ENCODE measurements at places on chromosomes 7 and 10.

GRCh38 chr10:79090134-79090803 is 21.5 kb downstream of the ZMIZ1 start:
- no peak for DNase-seq

GRCh38 chr10:125961743-125962142 is 65.4 kb downstream of the FANK1 start:
- DNase-seq = no peak

DNA sequence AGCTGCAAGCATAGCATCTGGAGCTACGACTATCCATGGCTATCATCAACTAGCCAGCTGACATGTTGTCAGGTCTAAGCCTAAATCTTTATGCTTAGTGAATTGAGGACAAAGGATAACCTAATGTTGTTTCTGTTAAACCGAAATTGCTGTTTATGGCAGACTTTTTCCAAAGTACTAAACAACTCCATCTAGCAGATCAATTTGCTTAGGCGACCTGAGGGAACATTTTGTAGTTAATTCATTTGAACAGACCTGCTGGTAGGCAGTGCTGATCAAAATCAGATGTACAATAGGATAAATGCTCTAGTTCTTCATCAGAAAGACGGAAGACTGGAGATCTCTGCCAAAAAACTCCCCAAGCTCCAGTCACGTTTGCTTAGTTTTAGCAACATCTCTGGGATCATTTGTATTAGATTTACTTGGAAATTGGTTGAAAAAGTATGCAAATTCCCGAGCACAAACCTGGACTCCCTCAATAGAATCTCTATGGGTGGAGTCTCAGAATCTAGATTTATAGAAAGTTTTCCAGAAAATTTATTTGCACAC is 301.6 kb upstream of the NRP1 start:
- no peak for DNase-seq

DNA sequence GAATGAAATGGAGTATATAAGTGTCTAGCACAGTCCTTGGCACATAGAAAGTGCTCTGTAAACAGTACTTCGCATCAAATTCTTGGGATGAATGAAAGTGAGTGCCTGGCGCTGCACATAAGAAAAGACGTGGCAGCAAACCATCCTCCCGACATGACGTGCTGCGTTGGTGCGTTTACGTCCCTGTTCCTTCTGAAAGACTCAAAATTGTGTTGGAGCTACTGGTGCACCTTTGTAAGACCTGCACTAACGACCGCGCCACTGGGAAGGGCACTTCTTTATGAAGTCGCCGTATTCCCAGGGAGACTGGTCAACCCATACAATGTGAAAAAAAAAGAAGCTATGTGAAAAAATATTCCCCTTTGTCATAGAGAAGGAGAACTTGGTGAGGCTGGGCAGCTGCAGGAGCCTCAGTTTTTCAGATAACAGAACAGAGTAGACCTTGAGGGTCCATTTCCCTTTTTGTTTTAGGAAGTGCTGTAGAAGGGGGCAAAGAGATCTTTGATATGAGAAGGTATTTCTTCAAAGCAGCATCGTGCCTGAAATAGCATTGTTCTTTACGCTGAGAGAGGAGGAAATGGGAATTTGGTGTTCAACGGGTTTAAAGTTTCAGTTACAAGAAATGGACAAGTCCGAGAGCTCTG is 91.7 kb downstream of the PTPRE start:
- no peak for DNase-seq

DNA sequence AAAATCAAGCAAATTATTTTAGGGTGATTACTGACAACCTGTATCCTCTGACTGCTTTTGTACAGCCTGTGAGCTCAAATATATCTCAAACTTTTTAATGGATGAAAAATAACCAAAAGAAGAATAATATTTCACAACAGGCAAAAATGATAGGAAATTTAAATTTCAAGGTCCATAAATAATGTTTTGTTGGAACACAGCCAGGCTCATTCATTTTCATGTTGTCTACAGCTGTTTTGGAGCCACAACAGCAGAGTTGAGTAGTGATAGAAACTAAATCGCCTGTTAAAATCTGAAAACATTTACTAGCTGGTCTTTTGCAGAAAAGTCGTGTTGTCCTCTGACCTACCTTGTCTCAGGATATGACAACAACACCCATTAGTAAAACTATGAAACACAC is 75.9 kb downstream of the GLI3 start:
- no peak for DNase-seq

GRCh38 chr7:155405399-155406318 is 52.3 kb upstream of the EN2 start:
- DNase-seq = no peak

GRCh38 chr10:5776136-5776880 is 36.9 kb downstream of the GDI2 start:
- DNase-seq = no peak

DNA sequence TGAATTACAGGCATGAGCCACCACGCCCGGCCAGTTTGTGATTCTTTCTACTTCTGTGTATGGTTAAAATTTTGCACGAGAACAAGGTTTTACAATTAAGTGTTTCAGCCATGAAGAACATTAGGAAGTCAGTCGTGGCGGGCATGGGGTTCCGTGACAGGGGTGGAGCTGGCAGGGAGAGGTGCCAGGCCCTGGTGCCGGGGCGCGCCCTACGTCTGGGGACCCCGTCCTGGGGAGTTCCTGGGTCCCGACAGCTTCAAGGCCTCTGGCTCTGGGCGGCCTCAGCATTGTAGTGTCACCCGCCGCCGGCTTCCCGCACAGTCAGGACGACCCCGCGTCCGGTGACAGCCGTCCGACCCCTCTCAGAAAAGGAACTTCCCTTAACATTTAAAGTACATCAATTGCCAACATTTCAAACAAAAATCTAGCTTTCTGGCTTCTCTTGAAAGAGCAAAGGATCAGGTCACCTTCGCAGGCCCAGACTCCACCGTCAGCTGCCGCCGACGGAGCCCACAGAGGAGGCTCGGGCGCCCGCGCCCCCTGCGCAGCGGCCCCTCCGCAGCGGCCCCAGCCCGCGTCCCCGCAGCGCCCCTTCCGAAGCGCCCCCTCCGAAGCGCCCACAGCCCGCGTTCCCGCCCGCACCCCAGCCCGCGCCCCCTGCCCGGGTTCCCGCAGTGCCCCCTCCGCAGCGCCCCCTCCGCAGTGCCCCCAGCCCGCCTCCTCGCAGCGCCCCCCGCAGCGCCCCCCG is 23.2 kb upstream of the MKI67 start:
- DNase-seq = no peak

DNA sequence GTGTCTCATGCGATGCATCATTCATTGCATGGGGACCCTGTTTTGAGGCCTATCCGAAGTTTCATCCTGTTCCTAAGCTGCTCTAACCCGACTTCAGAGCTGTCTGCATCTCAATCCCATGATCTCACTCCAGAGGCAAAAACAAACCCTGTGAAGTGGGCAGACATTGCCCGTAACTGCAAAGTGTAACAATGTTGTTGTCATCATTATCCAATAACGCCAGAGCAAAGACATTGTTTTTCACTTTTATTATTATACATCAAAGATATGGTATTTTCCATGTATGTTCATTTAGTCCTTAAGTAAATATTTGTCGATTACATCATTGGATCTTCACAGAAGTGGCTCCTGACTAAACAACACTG is 246.7 kb downstream of the KLF6 start:
- DNase-seq = no peak

GRCh38 chr7:5194571-5194970 is 4.5 kb downstream of the WIPI2 start:
- no peak for DNase-seq

GRCh38 chr10:131002031-131002861 is 309.3 kb downstream of the TCERG1L start:
- DNase-seq = no peak

DNA sequence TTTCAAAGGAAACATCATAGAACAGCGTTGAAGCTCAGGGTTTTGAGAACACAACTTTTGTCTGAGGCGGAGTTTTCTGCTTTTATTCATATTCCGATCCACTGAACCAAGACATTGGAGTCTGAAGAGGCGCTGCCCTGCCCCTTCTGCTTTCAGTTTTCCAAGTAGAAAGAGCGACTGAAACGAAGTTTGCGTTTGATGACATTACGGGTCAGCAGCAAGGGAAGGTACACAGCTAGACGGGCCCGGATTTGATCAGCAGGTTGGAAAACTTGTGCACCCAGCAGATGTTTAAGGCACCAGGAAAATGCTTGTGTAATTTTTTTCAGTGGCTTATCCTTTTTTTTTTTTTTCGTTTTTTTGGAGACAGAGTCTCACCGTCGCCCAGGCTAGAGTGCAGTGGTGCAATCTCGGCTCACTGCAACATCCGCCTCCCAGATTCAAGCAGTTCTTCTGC is 720 bp downstream of the SUN1 start:
- DNase-seq = no peak

DNA sequence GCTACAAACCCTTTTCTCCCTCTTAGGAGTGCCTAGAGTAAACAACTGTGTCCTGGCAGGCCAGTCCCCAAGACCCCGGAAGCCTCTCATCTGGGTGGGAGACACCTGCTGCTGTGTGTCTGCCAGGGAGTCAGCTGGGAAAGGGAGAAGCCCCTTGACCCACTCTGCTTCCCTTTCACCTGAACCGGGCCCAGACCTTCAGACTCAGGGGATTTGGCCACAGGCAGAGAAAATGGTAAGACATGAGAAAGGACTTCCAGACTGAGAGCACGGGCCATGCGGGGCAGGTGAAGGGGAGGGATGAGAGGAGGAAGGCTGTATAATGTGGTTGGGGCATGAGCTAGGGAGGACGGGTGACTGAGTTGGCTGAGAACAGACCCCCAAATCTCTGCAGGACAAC is 36.0 kb upstream of the NPFFR1 start:
- DNase-seq = no peak

DNA sequence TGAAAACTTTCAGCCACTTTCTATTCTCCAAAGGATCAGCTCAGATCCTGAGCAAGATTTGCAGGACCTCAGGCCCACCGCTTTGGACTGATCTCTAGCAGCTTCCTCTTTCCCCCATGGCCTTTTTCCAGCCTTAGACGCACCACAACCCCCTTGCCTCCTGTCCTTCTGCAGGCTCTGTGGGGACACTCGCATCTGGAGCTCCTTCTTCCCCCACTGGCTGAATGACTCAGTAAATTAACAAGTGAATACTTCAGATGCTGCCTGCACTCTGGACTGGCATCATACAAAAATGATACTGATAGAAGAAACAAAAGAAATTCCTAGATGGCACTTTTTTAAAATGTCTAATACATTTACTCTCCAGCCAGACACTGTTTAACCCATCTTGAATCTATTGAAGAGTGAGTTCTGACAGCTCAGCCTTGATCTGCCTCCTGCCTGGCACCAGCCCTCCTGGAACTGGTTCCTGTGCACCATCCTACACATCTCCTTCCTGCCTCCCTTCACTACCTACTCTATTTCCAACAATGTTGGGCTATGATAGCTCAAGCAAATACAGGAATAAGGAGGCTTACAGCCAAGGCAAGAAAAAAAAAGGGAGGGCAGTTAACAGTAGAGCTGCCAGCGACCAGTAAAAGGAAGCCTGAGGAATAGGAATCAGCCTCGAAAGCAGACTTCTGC is 3.3 kb downstream of the FRMPD2 start:
- no peak for DNase-seq

GRCh38 chr10:114259824-114260223 is 20.8 kb downstream of the VWA2 start:
- no peak for DNase-seq

DNA sequence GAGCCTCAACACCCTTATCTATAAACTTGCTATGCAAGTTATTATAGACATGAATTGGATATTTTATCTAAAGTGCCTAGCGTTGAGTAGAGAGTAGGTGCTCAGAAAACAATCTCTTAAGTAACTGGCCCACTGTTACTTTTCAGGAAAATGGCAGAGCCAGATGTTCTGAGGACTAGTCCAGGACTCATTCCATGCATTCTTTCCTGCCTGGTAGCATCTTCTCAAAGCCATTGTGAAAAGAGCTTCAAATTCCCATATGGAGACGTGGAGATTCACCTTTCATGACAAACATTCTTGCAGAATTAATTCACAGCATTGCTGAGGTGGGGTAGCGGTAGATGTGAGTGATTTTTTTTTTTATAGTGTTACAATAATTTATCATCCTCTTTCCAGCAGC is 35.9 kb upstream of the ITPRID1 start:
- DNase-seq = no peak

DNA sequence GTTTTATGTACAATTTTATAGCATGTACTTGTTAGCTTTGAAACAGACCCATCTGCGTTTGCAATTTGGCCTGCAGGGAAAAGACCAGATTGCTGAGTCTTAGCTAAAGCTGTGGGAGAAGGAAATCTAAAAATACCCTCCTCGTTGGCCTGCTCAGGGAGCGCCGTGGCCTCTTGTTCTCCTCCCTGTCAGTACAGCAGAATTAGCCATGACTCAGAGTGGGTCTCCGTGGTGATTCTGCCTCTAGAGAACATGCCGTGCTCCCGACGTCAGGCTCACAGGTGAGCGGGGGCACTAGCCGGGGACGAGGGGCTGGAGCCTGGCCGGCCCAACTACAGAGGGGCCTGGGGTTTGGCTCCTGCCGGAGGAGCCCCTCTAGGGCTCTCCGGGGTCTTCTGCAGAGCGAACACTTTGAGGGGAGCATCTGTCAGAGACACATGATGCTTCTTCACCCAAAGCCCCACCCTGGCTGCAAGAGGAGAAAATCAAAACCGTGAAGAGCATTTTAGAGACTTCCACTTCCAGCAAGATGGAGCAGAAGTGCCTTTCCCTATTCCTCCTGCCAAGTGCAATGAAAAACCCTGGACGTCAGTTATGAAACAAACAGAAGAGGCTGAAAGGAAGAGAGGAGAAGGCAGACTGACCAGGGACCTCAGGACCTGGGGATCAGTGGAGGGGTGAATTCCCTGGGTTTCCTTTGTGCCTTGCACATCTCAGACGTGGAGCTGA is 98.9 kb downstream of the LHPP start:
- DNase-seq = no peak

- DNase-seq = no peak
These were observed 136.8 kb upstream of the CDCA7L start for GRCh38 chr7:22082553-22082885.

- no peak for DNase-seq
These were observed 341.0 kb upstream of the PHF14 start for GRCh38 chr7:10632712-10633111.

- DNase-seq = no peak
These were observed 51.2 kb downstream of the INSYN2A start for GRCh38 chr10:127145173-127145572.

DNA sequence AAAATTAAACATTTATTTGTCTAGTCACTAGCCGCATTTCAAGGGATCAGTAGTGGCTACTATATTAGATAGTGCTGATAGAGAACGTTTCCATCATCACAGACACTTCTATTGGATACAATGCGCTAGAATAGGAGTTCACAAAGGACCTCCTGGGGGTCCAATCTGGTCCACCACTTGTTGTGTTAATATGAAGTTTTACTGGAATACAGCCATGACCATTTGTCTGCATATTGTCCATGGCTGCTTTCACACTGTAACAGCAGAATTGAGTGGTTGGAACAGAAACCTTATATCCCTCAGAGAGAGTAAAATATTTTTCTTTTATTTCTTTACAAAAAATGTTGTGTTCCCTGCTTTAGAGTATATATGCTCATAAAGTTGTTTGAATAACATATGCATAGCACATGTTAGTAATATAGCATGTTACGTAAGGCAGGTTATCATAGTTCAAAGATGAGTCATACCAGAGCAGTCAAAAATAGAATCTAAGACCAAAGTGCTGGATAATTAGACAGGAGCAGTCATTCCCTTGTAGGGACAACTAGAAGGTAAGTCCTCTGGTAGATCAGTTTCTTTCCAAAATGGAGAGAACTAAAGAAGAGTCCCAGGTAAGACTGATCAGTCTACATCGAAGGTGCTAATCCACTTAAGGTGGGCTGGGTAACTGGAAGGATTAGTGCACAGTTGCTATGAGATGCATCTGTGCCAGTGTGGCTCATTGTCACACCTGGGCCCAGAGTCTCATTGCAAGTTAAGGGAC is 14.9 kb downstream of the BZW2 start:
- DNase-seq = no peak

- no peak for DNase-seq
These were observed 49.4 kb downstream of the RGS10 start for GRCh38 chr10:119493155-119493554.

All from stimulated activated CD8-positive, alpha-beta memory T cell treated with anti-CD3 and anti-CD28 coated beads, Interleukin-7, amount 100 ng/mL, for 4 hours (primary cell).